ENCODE measurements at places on chromosomes 3 and 15.

GRCh38 chr3:184524981-184525336 lies 36.6 kb upstream of the EPHB3 start:
- DNase-seq: no peak

GRCh38 chr3:172286548-172287148 lies 161.6 kb downstream of the GHSR start:
- no peak for DNase-seq

DNA sequence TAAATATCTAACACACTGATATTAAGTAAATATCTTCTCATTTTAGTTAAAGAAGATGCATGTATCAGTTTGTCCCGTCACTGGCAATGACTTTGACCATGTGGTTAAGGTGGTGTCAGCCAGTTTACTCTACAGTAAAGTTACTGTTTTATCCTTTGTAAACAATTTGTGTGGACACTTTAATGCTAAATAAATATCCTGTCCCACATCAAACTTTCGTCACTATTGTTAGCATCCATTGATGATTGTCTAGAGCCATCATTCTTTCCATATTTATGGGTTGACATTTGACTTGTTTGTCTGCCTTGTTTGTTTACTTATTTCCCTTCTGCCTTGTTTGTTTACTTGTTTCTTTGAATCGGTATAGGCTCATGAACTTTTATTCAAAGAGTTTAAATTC lies 11.0 kb upstream of the GPD1L start:
- no peak for DNase-seq

GRCh38 chr3:28077572-28077971 lies 163.8 kb upstream of the CMC1 start:
- no peak for DNase-seq

- DNase-seq: no peak
These were observed 775 bp upstream of the CCDC39 start for GRCh38 chr3:180680097-180680430.

GRCh38 chr3:16181361-16181760 lies 6.9 kb downstream of the GALNT15 start:
- no peak for DNase-seq

GRCh38 chr3:164222197-164222596 lies 856.1 kb downstream of the SI start:
- DNase-seq: no peak

DNA sequence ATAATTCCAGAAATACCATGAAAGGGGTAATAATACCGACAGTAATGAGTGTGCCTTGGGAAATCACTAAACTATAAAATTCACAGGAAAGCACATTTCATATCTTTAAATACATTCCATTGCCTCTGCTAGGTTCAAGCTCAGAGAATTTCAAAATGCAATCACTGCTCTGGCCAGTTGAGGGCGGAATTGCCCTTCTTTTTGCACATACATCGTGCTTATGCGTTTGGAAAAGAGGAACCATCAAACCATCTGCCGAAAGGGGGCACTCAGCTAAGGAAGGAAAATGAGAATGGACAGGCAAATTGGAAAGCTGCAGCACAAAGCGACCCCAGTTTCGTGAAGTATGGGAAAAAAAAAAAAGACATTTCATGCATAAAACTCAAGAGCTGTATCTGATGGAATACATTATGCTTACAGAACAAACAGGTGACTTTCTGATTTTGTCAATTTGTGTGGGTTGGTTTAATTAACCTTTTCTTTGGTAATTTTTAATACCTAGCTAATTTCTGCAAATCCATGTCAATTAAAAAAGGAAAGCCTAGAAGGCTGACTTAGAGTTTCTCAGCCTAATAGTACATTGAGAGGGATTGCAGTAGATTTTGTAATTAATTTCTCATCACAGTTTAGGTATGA lies 61.4 kb downstream of the TUSC7 start:
- no peak for DNase-seq

GRCh38 chr3:129005526-129006303 lies 4.6 kb downstream of the EFCC1 start:
- DNase-seq: no peak

- DNase-seq: no peak
These were observed 57.8 kb upstream of the ASB14 start for GRCh38 chr3:57350271-57350670.

GRCh38 chr3:49454458-49454857 lies 15.6 kb upstream of the DAG1 start:
- DNase-seq: no peak
